RPMI8226 (cell line): ENCODE measurements at places on chromosomes 1 and 21.

- no peak for DNase-seq
These were observed 1201.9 kb downstream of the BRINP3 start for GRCh38 chr1:189275796-189276195.

- DNase-seq: no peak
These were observed 213.0 kb downstream of the CRB1 start for GRCh38 chr1:197481101-197481500.

DNA sequence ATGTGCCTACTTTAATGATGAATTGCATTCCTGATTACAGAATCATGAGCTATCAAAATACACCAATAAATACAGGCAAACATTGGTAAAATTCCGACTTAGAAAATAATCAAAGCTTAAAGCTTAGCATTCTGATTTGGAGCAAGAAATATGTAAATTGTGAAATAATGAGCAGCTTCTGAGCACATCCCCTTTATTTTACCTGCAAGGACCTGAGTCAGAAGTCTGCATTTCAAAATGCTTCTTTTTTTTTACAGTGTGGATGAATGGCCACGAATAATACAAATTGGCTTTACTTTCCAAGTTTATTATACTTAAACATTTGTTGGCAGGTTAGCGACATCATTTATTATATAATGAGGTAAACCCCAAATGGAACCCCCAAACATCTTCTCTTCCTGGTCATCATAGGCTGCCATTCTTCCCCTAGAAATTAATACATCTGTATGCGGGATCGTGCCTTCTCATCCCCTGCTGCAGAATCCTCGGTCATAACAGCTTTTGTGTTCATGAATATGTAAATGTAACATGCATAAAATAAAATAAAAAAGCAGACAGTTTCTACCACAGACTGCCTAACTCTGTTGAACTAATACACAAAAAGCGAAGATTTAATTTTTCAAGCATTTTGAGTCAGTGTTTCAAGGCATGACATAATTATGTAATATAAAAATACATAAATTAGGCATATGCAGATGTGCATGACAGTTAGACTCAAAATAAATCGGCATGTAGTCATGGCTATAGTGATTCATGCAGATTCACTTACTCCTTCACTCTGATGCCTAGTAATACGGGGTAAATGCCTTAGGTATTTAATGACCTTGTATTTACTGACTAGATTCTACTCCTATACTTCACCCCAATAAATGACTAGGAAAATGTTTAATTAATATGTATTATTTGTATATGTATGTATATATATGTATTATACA is 339.7 kb downstream of the USP25 start:
- no peak for DNase-seq

DNA sequence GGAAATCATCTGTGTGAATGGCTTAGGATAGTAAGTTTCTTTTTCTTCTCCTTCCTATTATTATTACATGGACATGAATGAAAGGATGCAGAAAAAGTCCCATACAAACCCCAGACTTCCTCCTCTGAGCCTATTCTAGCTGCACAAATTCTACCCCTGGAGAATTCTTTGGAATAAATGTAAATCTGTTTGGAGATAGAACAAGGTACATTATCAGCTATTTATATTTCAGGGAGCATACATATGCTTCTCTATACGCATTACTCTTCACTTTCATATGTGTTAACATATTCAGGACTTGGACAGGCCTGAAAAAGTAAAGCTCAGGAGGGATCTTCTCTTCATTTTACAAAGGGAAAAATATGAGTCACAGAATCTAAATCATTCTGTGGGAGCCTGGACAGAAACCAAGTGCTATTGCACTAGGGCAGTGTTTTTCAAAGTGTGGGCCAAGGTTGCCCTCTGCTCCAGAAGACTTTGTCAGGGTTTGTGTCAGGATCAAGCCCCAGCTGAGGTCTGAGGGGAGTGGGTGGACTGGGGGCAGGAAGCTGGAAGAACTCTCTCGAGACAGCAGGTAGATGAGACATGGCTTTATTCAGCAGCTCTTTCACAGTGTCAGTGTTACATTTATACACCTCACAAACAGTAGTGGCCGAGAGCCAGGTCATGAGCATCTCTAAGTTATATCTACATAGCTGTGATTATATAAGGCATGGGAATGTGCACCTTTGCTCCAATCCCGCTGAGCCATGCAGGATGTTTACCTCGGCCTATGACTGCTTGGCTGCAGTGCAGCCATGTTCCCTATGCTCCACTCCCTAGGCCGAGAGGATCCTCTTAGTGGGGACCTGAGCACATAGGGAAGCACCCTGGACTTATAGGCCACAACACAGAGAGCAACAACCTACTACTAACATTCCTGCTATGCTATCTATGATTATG is 114.3 kb downstream of the GDAP2 start:
- no peak for DNase-seq

- DNase-seq: no peak
These were observed 4.4 kb upstream of the NPL start for GRCh38 chr1:182785181-182785580.

DNA sequence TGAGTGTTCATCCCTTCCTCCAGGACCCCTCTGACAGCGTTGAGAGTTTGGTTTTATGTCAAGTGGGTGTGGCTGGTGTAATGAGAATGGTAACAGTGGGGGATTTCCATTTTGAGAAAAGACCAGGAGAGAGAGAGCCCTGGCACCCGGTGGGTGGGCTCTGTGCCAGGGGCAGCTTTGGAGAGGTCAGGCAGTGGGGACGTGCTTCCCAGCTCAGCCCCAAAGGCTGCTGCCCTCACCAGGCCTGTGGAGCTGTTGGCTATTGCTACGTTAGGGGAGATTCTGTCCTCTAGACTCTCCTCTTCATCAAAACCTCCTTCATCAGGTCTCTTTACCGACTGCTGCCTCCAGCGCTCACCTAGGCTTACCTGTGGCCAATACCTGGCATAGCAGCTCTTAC is 176.3 kb downstream of the PTPRU start:
- DNase-seq: no peak

DNA sequence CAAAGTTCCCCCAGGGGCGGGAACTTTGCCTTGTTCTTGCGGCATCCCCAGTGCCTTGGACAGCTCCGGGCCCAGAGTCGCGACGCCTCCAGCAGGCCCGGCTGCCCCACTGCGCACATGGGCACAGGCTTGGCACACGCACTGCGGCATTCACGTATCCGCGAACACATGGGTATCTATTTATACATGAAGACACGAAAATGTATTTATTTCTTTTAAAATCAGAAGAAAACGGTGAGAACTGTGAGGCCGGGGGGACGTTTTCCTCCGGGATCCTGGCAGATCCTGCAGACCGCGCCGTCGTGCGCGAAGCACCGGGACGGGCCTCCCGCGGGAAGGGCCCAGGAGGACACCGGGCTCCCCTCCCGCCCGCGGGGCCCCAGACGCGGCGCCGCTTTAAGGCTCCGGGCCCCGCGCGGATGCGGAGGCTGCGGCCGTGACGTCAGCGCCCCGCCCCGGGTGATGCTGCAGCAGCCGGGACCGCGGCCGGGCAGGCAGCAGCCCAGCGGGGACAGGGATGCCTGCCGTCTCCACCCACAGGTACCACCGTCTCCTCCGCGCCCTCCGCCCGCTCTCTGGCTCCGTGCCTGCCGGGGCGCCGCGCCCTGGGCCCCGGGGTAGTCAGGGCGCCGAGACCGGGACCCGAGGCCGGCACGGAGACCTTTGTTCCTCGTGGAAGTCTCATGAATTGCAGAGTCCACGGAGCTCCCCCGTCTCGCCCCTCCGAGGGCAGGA is at the start of gene SLC45A1:
Gene SLC45A1 (plus strand): TSS at position 468 of the 735 bp plus-strand sequence. CDS start 6,216 bp downstream, outside the sequence.
- peak; percentile 75 for DNase-seq

- DNase-seq: no peak
These were observed 10.4 kb downstream of the PTGFR start for GRCh38 chr1:78501203-78501602.

GRCh38 chr1:236242568-236242967 is 39.2 kb downstream of the ERO1B start:
- no peak for DNase-seq

GRCh38 chr1:17742583-17742982 is 12.6 kb upstream of the ACTL8 start:
- DNase-seq: no peak

DNA sequence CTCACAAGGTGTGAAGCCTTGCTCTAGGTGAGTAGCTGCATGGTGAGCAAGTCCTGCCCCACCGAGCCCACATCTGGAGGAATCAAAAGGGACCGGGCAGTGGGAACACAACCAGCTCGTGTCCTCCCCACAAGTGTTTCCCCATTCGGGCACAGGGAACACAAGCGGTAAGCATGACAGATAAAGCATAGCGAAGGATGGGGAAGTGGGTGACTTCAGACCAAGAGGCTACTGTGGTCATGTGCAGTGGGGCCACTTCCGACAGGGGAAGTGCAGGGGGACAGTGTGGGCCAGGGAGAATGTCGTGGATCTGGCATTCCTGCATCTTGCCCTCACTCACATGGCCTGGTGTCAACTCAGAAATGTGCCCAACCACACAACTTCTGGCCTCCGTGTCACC is 306.2 kb downstream of the FAM72C start:
- DNase-seq: no peak

DNA sequence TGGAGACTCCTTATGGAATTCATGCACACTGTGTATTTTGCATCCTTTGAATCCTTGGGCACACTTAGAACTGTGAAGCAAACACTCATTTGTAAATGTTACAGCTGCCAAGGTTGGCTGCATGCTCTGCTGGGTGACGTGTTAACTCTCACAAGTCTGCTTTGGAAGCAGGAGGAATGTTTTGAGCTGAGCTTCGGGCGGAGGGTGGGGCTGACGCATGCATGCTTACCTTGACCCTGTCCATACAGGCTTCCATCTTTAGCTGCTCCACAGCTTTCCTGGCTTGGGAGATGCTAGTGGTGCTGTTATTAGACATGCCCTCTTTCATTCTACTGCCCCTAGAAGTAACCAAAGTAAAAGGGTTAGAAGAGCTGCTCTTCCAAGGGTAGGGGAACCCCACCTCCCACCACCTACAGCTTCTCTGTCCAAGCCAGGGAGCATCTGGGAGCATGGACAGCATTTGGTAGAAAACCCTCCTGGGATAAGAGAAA is 66.0 kb downstream of the GNG4 start:
- no peak for DNase-seq

- no peak for DNase-seq
These were observed 20.3 kb upstream of the CXADR start for GRCh38 chr21:17492415-17493168.

- no peak for DNase-seq
These were observed 78.8 kb upstream of the WDR26 start for GRCh38 chr1:224513383-224513782.
